Activated CD4-positive, alpha-beta T cell treated with anti-CD3 and anti-CD28 coated beads, Interleukin-10, Interleukin-2, amounts not matched to agents 100 ng/mL and 50 ng/mL, durations not matched to agents 16 hours and 8 hours (primary cell): ENCODE measurements at places on chromosomes 2 and 18.

GRCh38 chr18:28963481-28963880 lies 786.6 kb upstream of the CDH2 start:
- no peak for DNase-seq

DNA sequence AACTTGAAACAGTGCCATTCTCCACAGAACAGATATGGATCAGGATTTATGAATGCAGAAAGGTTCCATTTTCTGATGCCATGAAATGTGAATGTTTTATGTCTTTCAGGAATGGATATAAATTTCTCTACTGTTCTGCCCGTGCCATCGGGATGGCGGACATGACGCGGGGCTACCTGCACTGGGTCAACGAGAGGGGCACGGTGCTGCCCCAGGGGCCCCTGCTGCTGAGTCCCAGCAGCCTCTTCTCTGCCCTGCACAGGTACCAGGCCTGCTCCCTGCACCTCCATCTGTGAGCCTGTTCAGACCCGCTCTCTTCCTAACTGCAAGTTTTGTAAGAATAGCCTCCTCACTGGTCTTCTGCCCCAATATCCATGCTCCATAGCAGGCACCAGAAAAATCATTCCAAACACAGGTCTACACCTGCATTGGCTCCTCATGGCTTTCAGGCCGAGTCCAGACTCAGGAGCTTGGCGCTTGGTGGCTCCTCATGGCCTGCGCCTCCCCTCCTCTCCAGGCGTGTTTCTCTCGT lies 68.6 kb downstream of the LPIN1 start:
- no peak for DNase-seq

GRCh38 chr2:28821295-28821958 lies 10.8 kb downstream of the SPDYA start:
- DNase-seq = peak; percentile 78

DNA sequence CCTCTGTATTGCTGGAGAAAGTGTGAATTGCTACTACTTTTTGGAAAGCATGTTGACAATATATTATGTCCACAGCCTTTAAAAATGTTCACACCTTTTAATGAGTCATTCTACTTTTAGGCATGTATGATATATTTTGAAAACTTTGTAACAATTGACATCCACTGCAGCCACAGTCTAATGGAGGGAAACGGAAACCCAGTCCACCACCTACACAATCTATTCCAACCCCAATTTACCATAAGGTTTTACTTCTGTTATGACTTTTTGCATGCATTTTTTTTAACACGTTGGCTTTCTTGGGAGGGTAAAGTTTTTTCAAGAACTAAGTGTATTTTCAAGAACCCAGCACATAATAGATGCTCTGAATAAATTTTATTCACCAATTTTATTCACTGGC lies 38.5 kb upstream of the ATP8B1 start:
- peak; percentile 84 for DNase-seq

- DNase-seq = no peak
Observed at GRCh38 chr2:95761556-95761955, 169.8 kb downstream of the TRIM43 start.

DNA sequence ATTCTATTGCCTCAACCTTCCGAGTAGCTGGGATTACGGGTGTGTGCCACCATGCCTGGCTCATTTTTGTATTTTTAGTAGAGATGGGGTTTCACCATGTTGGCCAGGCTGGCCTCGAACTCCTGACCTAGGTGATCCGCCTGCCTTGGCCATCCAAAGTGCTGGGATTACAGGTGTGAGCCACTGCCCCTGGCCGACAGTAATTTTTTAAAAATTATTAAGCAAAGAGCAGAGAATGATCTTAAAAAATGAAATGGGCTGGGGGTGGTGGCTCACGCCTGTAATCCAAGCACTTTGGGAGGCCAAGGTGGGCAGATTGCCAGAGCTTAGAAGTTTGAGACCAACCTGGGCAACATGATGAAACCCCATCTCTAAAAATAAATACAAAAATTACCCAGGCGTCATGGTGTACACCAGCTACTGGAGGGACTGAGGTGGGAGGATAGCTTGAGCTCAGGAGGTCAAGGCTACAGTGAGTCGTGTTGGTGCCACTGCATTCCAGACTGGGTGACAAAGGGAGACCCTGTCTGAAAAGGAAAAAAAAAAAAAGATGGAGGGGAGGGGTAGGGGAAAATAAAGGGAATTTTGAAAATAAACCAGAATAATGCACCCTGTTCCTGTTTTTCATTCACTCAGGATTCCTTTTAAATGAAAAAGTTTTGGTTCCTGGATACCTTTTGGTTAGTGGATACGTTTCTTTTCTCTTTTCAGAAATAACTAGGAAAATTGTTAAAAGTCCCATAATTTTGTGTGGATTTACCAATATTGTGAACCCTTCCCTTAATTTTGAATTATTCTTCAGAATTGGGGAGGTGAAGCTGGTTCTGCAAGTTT lies 33.9 kb downstream of the MAP4K4 start:
- no peak for DNase-seq

DNA sequence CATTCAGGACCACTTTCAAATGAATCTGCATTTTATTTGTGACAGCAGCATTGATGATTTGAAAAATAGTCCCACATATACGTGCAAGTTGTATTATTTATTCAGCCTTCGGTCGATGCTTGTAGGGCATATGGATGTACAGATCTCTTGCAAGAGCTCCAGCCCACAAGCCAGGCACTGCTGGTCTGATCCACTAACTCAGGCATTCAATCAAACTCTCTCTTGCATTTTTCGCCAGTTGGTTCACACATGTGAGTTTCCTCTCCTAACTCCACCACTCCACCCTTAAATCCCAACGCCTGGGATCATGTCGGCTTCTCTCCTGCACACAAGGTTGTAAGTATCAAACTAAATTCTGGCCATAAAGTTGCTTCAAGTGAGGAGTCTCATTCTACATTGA lies 318.7 kb downstream of the CYP26B1 start:
- no peak for DNase-seq

- DNase-seq = no peak
Observed at GRCh38 chr2:24948506-24948905, 23.2 kb downstream of the DNAJC27 start.

DNA sequence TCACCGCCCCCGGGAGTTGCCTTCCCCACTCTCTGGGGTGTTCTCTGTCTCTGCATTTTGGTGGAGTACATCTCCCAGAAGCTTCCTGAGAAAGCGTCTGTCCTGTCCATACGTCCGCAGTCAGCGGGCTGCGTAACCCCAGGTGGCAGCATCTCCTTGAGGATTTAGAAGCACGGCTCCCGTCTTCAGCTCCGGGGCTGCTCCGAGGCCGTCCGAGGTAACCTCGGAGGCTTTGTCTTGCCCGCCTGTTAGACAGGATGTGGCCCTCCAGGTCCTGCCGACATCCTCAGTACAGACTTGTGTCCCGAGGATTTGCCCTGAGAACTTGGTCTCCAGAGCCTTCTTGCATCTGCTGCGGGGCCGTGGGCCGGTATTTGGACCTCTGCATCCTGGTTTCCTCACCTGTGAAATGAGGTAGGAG lies 58.4 kb downstream of the CTDP1 start:
- DNase-seq = no peak

GRCh38 chr2:48414980-48415835 lies 114.7 kb upstream of the STON1 start:
- no peak for DNase-seq

DNA sequence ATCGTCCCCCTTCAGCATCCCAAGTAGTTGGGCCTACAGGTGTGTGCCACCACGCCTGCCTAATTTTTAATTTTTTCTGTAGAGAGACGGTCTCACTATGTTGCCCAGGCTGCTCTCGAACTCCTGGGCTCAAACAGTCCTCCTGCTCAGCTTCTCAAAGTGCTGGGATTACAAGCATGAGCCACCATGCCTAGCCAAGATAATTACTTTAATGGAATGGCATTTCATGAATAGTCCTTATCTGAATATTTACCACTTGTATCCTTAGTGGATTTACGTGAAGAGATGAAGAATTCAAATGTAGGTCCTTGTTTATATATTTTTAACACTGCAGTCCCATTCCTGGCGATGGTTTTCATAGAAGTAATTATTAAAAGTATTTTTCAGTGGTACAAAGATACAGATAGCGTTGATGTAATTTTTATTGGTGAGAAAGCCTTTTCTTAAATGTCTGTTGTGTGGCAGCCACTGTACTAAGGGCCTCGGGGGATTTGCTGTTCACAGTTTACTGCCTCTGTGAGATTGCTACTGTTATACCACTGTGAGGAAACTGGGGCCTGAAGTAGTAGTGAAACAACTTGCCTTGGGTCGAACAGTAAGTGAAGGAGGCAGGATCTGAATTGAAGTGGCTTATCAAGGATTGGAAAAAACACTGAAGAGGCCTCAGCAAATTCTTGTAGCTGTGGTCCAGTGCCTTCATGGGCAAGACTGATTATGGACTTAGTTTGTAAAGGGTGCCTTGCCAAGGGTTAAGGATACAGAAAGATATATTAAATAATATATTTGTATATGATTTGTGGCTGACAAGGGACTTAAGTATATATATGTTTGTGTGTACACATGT lies 151.2 kb downstream of the PRPF40A start:
- no peak for DNase-seq
